ENCODE measurements at places on chromosomes 11 and 22.

DNA sequence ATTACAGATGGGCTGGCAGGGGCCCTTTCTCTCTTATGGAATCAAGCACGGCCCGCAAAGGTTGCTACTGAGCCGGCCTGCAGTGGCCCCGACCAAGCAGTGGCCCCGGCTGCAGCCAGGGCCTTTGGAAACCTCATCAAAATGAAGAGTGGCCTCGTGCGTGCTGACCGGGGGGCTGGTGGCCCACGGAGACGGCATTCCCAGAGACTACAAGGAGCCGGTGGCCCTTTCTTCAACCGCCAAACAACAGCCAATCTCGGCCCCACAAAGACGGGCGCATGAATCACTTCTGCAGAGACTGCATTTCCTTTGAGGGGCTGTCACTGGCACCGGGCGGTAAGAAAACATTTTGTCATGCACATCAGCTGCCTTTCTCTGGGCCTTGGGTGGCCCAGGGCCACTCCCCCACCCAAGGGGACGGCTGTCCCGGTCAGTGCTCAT is 43.1 kb upstream of the FGF3 start:
- DNase-seq: no peak

DNA sequence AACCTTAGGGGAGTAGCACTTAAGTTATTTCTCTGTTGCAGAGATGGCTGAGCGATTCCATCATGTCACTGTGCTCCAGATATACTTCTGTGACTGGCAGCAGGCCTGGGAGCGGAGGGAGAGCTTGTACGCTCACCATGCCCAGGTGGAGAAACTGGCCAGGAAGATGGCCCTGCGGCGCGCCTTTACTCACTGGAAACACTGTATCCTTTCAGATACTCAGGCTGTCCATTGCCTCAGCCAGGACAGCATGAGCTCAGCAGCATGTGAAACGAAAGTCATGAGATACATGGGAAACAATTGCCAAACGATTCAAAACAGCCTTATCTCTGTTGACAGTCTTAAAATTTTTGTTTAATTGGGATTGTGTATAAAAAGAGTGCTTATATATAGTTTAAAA is 78.9 kb downstream of the SFI1 start:
- DNase-seq: no peak

DNA sequence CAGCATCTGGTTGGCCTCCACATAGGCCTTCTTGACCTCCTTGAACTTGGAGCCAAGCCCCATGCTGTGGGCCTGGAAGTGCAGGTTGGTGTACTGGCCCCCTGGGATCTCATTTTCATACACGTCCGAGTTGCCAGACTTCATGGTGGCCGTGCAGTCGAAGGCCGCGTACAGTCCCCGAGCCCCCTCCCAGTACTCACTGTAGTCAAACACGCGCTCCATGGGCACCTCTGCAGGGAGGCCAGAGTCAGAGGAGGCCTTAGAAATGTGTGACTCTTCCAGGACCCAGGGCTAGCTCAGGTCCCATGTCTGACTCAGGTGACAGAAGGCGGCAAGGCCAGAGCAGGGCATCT is 6.7 kb upstream of the LRFN4 start:
- DNase-seq: no peak

GRCh38 chr22:50613291-50613981 is 12.8 kb downstream of the MAPK8IP2 start:
- no peak for DNase-seq

DNA sequence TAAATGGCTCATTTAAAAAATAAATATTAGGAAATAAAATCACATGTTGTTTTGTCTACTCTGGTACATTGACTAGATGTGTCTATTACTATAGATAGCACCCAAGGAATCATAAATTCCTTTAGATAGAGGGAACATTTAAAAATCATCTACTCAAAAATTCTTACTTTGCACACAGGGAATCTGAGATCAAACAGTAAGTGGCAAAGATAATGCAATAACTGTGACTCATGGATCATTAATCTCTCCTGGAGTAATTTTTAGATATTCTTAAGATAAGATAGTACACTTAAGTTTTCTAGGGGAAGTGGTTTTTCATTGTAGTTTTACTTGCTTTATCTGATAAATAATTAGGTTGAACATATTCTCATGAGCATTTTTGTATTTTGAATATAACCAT is 468.9 kb downstream of the LUZP2 start:
- no peak for DNase-seq

GRCh38 chr11:116182356-116182966 is 590.3 kb downstream of the BUD13 start:
- DNase-seq: no peak

- DNase-seq: no peak
These were observed 93.2 kb downstream of the WNT7B start for GRCh38 chr22:45883811-45884170.

DNA sequence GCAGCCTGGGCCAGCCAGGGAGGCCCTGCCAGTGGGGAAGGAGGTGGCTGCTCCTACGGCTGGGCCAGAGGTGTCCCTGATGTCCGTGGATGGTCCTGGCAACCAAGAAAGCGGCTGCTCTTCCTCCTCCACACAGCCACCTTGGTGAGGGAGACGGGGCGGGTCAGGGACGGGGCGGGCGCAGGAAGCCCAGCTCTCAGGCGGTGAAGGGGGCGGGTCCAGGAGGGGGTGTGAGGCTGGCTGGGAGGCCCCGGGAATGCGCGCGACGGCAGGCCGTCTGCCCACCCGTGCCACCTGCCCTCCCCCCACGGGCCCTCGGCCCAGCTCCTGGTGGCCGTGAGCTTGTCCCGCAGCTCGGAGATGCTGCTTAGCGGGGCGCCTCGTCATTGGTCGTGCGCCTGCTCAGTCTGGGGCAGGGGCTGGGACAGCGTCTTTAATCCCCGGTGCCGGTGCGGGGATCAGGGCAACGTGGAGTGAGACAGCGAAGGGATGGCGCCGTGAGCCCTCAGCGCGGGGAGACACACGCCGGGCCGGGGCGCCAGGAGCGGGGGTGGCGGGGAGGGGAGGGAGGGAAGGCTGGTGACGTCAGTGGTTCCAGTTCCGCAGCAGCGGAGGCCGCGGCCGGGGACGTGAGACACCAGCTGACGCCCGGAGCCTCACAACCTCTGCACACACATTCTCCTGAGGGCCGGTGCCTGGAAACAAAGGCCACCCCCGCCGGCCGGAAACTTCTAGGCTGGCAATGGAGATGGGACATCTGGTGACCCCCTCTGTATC is 6.7 kb upstream of the BRSK2 start:
- DNase-seq: peak; percentile 71

GRCh38 chr22:37896181-37896592 is 9.9 kb upstream of the MICALL1 start:
- peak; percentile 79 for DNase-seq

DNA sequence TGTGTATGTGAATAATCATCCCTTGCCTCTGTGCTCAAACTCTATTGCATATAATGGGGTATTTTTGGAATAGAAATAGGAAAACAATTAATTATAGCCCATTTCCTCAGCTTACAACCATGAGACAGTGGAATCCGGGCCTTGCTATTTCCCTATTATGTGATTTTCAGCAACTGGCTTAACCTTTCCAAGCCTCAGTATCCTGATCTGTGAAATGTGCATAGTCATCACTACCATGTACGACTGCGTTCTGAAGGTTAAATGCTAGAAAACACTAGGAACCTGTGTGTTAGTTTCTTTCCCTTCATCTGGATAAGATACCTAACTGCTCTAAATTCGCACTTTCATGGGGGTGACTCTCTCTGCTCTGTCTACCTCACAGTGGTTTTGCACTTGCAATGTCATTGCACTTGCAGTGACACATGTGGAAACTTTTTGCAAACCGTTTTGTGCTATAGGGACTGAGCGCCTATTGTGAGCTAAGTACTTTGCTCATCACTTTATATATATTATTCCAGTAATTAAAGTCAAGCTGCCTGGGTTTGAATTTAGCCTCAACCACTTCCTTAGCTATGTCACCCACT is 48.3 kb downstream of the IRAG1 start:
- no peak for DNase-seq

GRCh38 chr11:78986305-78986704 is 411.6 kb upstream of the NARS2 start:
- DNase-seq: no peak

GRCh38 chr11:71179877-71180605 is 72.3 kb downstream of the SHANK2 start:
- DNase-seq: no peak

DNA sequence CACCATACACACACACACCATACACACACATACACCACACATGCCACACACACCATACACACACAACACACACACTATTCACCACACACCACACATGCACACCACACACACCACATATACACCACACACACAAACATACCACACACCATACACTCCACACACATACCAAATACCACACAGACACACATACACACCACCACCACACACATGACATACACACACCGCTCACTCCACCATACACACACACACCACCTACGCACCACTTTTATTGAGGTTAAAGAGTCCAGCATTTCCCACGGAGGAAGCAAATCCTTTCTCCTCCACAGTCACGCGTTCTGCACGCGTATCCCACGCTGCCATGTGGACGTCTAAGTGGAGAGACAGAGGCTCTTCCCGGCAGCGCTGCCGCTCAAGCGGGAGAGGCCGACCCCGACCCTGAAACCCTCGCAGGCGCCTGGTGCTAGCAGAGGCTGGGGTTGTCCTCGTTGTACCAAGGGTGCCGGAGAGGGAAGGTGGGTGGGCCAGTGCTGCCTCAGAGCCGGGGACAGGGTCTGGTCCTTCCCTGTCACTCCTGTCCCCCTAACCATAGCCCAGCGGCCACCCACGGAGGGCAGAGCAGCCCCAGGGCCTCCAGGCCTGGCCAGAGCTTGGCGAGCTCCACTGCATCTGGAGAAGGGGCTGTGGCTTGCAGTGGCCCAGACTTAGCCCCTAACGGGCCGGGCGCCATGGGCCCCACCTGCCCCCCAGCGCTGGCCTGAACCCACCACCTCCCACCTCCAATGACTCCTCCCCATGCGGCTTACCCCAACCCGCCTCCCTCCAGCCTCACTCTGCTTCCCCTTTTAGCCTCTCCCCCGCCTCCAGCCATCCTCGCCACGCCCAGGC is 1495.0 kb downstream of the BRD1 start:
- no peak for DNase-seq

DNA sequence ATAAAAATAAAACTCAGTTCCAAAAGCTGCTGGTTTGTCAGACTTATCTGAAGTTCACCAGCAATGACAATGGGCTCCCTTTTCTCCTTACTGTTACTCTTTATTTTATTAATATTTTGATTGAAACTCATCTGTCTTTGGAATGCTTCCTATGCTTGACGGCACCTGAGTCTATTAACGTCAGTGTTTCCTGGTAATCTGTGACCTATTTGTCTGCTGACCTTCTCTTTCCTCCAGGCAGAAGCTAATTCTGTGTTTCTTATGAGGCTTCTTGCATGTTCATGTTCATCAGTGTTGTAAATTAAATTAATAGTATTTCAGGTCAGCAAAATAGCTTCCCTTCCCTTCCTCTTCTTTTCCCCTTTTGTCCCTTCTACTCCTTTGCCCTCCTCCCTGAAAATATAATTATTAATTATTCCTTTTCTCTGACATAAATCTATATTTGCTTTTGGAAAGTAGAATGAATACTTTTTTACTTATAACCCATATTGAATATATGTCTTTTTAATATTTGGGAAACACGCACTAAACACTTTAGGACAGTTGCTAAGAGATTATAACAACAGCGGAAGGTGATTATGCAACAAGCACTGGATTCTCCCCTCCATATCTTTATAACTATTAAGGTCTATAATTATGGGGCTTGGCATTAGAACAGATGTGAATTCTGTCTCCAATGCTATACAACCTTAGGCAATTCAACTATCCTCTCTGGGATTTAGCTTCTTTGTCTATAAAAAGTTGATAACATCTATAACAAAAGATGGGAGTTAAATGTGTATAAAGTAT is 32.1 kb upstream of the PCF11 start:
- DNase-seq: no peak

GRCh38 chr11:7673724-7674434 is 579 bp upstream of the CYB5R2 start:
- no peak for DNase-seq

GRCh38 chr11:65862941-65863888 is 3.0 kb downstream of the MUS81 start:
- no peak for DNase-seq

DNA sequence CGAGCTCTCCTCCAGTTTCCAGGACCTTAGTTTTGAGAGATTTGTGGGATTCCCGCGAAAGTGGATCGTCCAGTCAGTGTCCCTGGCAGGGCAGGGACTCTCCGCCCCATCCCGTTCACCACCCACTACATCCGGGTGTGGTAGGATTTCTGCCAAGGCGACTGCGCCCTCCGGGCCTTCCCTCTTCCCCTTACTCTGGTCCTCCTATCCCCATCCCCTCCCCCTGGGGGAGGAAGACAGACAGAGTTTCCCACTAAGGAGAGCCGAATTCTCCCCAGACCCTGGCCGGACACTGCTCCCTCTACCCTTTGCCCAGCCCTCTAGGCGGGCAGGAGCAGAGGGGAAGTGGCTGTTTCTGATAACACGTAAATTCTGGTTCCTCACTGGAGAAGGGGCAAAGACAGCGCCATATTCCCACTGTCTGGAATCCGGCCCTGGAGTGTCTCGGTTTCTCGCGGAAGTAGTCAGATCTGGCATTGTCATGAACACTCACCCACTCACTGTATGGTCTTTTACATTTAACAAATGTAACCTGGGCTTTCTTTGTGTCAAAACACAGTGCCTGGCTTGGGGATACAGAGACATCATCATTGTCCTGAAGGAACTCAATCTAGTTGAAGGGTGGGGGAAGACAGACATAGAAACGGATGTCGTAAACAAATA is 1.1 kb upstream of the NECTIN1 start:
- DNase-seq: no peak

- DNase-seq: no peak
These were observed 82.4 kb downstream of the FANCF start for GRCh38 chr11:22543261-22543660.

DNA sequence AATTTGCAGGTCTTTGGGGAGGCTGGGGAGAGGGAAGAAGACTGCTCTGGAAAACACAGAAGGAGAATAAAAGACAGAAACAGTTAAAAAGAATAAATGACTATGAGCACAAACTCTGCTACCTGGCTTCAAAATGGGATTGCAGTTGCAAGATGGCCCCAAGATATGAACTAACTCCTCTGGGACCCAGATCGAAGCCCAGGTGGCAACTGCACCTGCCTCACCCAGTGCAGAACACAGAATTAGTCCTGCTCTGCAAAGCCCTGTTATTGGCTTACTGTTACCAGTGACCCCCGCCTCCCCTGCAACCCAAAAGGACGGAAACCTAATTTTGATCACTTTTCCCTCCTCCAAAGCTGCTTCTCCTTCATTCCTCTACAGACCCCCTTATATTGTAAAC is 35.9 kb upstream of the POU2AF1 start:
- no peak for DNase-seq

GRCh38 chr11:123384116-123384515 is 46.0 kb upstream of the GRAMD1B start:
- no peak for DNase-seq

- no peak for DNase-seq
These were observed 22.9 kb downstream of the RNF141 start for GRCh38 chr11:10518123-10518522.

Measured in activated CD4-positive, alpha-beta T cell treated with anti-CD3 and anti-CD28 coated beads, Interleukin-10, Interleukin-2, amounts not matched to agents 100 ng/mL and 50 ng/mL, durations not matched to agents 16 hours and 8 hours (primary cell).